ENCODE measurements at places on chromosomes 6 and 20.

- H3K4me1 ChIP-seq = peaks cover 10% of the 10 kb centered on the region
- DNase-seq = no peak
- no peaks in the 10 kb centered on the region for H3K27me3 ChIP-seq
- H3K4me3 ChIP-seq = peak overlapping the region; percentile 93
- peak overlapping the region; percentile 90 for H3K27ac ChIP-seq
- H3K36me3 ChIP-seq = no peaks in the 10 kb centered on the region
Measured at GRCh38 chr20:20712004-20712473, 405 bp downstream of the RALGAPA2 start.

DNA sequence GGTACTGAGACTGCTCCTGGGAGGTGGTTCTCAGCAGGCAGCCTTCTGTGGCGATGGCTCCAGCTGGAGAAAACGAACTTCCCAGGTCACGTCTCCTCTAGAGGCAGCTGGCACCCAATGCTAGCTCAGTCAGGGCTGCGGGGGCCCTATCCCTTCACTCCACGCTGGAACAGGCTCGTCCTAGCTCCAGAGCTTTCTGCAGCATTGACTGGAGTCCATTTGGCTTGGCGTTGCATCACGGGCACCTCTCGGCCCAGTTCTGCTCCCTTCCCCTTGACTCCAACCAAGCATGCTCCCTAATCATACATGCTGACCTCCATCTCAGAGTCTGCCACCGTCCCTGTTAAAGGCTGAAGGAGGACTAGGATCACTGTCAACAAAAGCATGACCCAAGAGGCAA, 5.9 kb upstream of the IRF4 start:
- H3K4me1 ChIP-seq = no peaks in the 10 kb centered on the region
- no peak overlapping the region for H3K27ac ChIP-seq
- no peak for DNase-seq

- no peaks in the 10 kb centered on the region for H3K36me3 ChIP-seq
- H3K27ac ChIP-seq = no peak overlapping the region
- H3K27me3 ChIP-seq = no peaks in the 10 kb centered on the region
- no peak overlapping the region for H3K4me3 ChIP-seq
Measured at GRCh38 chr6:10970731-10971130, 73.4 kb downstream of the ELOVL2 start.

DNA sequence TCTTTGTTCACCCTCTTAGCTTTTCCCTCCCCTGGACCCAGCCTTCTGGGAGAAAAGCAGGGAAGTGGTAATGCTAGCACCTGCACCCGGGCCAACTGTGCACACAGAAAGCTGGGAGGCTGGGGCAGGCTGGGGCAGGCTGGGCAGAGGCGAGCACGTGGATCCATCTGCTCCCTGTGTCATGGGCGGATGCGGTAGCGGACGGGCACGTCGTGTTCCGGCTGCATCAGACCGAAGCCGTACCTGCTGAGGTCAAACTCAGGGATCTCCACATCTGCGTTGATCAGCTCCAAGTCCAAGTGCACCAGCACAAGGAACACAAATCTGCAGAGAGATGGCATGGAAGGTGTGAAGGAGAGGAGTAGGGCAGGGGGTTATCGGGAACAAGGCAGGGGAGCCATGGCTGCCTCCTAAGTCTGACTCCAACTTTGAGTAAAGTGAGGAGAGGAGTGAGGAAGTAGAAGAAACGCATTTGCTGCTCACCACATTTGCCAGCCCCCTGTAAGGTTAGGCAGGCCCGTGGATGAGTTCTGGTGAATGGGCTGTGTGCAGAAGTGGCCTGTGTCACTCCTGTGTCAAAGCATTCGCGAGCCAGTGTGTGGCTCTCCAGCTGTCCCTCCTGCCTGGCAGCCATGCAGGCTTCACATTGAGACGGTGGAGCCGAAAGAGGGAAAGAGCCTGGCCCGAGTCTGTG, 25.4 kb upstream of the KCNB1 start:
- DNase-seq = no peak
- H3K27ac ChIP-seq = peak overlapping the region; percentile 70
- H3K27me3 ChIP-seq = no peaks in the 10 kb centered on the region
- H3K36me3 ChIP-seq = peaks cover 41% of the 10 kb centered on the region
- H3K4me1 ChIP-seq = peaks cover 10% of the 10 kb centered on the region

- H3K27me3 ChIP-seq = no peaks in the 10 kb centered on the region
- DNase-seq = no peak
- no peak overlapping the region for H3K4me3 ChIP-seq
Measured at GRCh38 chr6:21325201-21325856, 268.2 kb upstream of the SOX4 start.

DNA sequence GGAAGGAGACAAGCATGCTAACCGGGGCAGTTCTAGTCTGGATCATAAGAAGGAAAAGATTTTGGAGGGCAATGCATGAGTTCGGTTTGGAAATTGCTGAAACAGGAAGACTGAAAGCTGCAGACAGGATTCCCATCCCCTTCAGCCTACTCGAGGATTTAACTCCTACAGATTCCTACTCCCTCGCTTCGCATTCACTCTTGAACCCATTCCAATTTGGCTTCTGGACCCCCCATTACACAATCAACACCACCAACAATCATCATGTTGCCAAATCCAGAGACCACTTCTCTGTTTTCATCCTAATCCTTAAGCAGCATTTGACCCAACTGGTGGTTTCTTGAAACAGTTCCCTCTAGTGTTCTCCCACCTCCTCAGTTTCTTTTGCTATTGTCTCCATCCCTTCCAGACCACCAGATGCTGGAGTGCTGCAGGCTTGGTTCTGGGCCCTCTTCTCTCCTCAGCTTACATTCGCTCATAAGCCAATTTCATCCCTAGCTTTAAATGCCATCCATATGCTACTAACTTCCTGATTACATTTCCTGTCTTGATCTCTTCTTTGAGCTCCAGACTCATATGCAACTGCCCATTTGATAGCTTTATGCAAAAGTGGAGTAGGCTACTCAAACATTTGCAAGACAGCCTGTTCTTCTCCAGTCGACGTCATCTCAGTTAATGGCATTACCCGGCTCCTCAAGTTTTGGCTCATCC, 66.5 kb downstream of the DTNBP1 start:
- H3K36me3 ChIP-seq = no peaks in the 10 kb centered on the region
- peaks cover 14% of the 10 kb centered on the region for H3K4me1 ChIP-seq
- DNase-seq = no peak
- peak overlapping the region; percentile 76 for H3K27ac ChIP-seq
- H3K4me3 ChIP-seq = peak overlapping the region; percentile 40

GRCh38 chr6:54112151-54112650, 958 bp downstream of the MLIP start:
- no peaks in the 10 kb centered on the region for H3K27me3 ChIP-seq
- no peak overlapping the region for H3K4me3 ChIP-seq
- no peaks in the 10 kb centered on the region for H3K36me3 ChIP-seq
- no peak for DNase-seq
- H3K4me1 ChIP-seq = no peaks in the 10 kb centered on the region
- H3K27ac ChIP-seq = no peak overlapping the region

GRCh38 chr6:45084257-45084656, 243.9 kb upstream of the RUNX2 start:
- no peaks in the 10 kb centered on the region for H3K27me3 ChIP-seq
- H3K4me3 ChIP-seq = no peak overlapping the region
- no peak overlapping the region for H3K27ac ChIP-seq
- H3K36me3 ChIP-seq = no peaks in the 10 kb centered on the region

- H3K4me3 ChIP-seq = no peak overlapping the region
- no peaks in the 10 kb centered on the region for H3K27me3 ChIP-seq
- no peak overlapping the region for H3K27ac ChIP-seq
- H3K36me3 ChIP-seq = no peaks in the 10 kb centered on the region
Measured at GRCh38 chr6:123118811-123119210, 122.8 kb downstream of the CLVS2 start.

- H3K27ac ChIP-seq = peak overlapping the region; percentile 77
- DNase-seq = no peak
- no peaks in the 10 kb centered on the region for H3K36me3 ChIP-seq
- peak overlapping the region; percentile 84 for H3K4me3 ChIP-seq
- H3K27me3 ChIP-seq = no peaks in the 10 kb centered on the region
- no peaks in the 10 kb centered on the region for H3K4me1 ChIP-seq
Measured at GRCh38 chr6:158232316-158233213, 64.4 kb downstream of the GTF2H5 start.

GRCh38 chr6:106666282-106667021, 37.1 kb downstream of the QRSL1 start:
- no peaks in the 10 kb centered on the region for H3K4me1 ChIP-seq
- DNase-seq = no peak
- no peaks in the 10 kb centered on the region for H3K27me3 ChIP-seq
- no peak overlapping the region for H3K4me3 ChIP-seq
- H3K27ac ChIP-seq = no peak overlapping the region

DNA sequence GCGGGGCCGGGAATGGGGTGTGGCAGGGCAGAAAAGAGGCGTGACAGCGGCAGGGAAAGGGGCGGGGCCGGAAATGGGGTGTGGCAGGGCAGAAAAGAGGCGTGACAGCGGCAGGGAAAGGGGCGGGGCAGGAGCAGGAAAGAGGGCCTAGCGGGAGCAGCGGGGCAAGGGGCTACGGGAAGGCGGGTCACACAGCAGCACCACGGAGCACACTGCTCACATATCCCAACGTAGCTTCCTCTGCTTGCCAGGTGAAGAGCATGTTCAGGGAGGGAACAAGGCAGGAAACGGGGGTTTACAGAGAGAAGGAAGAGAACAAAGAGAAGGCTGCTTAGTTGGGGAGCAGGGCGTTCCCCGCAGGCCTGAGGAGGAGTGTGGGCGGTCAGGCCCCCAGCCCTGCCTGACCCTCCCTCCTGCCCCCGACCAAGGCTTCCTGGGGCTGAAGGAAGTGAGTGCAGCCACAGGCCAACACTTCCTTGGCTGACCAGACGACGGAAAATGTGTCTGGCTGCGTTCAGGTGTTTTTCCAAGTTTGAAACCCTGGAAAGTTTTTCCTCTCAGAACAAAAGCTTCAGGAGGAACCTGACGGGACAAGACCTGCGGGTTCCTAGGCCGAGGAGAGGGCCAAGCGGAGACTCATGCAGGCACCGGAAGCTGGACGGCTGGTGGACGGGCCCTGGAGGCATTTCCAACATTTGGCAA, 13.8 kb downstream of the UCKL1 start:
- H3K4me1 ChIP-seq = peaks cover 2% of the 10 kb centered on the region
- peaks cover 77% of the 10 kb centered on the region for H3K36me3 ChIP-seq
- no peak for DNase-seq
- peak overlapping the region; percentile 1 for H3K27ac ChIP-seq
- no peak overlapping the region for H3K4me3 ChIP-seq

DNA sequence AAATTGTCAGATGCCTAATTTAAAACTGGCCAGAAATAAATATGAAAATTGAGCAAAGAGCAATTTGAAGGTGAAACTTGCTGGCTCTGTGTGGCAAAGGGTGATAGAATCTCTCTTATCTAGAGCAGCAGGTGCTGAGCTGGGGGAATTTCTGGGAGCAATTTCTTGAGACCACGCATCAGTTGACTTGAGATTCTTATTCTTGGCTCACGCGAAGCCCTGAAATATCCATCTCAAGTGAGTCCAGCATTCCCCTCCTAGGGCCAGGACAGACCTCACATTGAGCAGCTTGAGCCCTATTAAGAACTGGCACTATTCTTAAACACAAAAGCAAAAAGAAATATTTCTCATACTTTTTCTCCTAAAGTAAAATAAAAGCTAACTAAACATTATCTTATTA, 66.3 kb downstream of the MAP7 start:
- no peak overlapping the region for H3K27ac ChIP-seq
- no peaks in the 10 kb centered on the region for H3K36me3 ChIP-seq
- H3K4me3 ChIP-seq = no peak overlapping the region

DNA sequence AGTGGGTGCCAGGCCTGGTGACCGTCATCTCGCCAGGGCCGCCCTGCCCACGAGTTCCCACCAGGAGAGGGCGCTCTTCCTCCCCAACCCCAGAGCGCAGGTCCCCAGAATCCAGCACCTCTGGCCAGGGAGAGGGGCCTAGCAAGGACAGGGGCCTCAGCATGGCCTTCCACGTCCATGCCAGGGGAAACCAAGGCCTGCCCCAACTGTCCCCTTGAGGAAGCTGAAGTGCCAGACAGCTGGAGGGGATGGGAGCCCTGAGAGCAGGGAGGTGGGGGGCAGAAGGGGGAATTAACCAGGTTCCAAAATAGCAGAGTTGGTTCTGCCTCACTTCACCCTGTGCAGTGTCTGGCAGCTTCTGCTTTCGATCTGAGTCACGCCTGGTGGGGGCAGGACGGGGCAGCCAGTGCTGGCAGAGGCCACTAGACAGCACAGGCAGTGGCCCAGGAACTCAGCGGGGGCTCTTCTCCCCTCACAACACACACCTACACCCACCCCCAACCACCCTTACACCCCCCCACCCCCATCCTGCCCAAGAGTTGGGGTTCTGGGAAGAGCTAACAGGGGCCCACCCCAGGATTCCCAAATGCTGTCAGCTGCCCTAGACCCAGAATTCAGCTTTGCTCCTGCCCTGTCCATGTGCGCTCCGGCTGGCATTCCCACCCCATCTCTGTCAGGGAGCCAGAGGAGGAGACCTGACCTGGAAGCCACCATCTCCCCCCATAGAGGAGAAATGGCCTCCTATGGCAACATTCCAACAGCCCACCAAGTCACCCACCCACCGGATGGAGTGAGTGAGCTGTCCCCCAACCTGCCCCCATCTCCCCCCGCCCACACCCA, 29.2 kb downstream of the TFEB start:
- peak; percentile 74 for DNase-seq
- H3K4me1 ChIP-seq = peaks cover 29% of the 10 kb centered on the region
- H3K36me3 ChIP-seq = no peaks in the 10 kb centered on the region
- no peak overlapping the region for H3K4me3 ChIP-seq
- no peaks in the 10 kb centered on the region for H3K27me3 ChIP-seq

DNA sequence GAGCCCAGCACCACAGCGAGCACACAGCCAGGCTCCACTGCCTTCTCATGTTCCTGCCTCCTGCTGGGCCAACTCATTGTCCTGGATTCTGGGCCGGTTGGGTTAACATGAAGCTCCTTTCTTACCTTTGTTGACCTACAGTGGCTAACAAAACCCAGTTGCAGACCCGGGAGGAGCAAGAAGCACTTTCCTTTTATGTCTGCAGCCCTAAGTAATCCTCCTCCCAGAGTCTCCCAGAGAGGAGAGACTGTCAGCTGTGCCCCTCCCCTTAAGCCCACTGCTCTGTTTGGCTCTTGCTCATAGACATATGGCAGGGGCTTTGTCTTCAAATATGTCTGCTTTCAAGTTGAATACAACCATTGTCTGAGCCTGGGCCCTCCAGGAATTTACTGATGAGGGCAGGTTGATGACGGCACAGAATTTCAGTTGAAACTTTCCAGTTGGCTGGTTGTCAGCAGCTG, 55.2 kb downstream of the PSMB1 start:
- no peaks in the 10 kb centered on the region for H3K27me3 ChIP-seq
- no peaks in the 10 kb centered on the region for H3K4me1 ChIP-seq
- no peak for DNase-seq
- no peak overlapping the region for H3K27ac ChIP-seq
- H3K36me3 ChIP-seq = no peaks in the 10 kb centered on the region

GRCh38 chr6:158784505-158784904, 34.7 kb downstream of the EZR start:
- H3K4me1 ChIP-seq = no peaks in the 10 kb centered on the region
- H3K36me3 ChIP-seq = peaks cover 53% of the 10 kb centered on the region
- no peak overlapping the region for H3K4me3 ChIP-seq
- no peak for DNase-seq
- H3K27ac ChIP-seq = no peak overlapping the region
